Activated T-helper 1 cell treated with Interleukin-2 at 50 U/mL for 16 hours (primary cell): ENCODE measurements at places on chromosomes 4 and X.

DNA sequence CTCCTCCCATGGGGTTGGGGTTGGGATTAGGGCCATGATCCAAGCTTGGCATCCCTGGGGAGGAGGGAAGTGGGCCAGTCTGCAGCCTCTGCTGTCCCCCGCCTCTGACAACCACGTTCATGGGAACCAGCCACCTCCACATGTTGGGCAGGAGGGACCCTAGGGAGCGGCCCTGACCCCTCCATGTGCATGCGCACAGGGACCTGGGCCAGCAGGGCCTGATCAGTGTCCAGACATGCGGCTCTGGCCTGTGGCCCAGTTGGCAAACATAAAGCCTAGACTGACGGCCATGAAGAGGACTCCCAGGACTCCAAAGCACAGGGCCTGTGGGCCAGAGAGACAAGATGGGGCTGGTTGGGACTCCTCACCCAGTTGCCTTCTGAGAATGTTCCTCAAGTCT lies 11.3 kb downstream of the SLC38A5 start:
- DNase-seq, result no peak

DNA sequence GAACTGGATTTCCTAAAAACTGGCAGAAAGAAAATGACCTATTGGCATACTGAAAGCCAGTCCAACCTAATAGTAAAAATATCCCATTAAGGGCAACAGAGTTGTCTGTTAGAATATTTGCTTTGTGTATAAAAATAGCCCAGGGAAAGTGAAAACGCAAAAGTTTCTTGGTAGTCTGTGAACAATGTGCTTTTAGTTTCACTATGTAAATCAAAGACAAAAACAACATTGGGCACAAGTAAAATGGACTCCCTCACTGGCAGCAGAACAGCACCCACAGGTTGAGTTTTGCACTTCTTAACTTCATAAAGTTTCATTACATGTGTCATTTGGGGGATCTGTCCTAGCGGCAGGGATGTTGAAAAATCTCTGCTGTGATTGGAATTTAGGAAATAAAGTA lies 4.3 kb upstream of the FGG start:
- DNase-seq, result no peak

GRCh38 chr4:67871867-67872266 lies 11.9 kb downstream of the TMPRSS11D start:
- no peak for DNase-seq

GRCh38 chrX:107710617-107711391 lies 64.8 kb downstream of the TSC22D3 start:
- no peak for DNase-seq

DNA sequence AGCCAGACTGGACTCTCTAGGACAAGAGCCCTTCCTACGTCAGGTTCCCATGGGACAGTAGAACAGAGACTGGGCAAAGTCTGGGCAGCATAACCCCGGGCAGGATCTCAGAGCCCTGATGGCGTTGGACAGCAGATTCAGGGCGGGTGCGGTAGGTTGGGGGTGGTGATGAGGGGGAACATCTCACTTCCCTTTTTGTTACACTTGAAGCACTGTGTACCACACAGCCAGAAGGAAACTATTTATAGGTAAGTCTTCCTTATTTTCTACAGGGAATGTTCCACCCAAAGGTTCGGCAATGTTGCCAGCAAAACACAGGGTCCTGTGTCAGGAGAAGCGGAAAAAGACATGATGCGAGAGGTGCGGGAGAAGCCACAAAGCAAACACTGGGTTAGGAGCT lies 54.3 kb downstream of the TSC22D3 start:
- DNase-seq, result no peak

DNA sequence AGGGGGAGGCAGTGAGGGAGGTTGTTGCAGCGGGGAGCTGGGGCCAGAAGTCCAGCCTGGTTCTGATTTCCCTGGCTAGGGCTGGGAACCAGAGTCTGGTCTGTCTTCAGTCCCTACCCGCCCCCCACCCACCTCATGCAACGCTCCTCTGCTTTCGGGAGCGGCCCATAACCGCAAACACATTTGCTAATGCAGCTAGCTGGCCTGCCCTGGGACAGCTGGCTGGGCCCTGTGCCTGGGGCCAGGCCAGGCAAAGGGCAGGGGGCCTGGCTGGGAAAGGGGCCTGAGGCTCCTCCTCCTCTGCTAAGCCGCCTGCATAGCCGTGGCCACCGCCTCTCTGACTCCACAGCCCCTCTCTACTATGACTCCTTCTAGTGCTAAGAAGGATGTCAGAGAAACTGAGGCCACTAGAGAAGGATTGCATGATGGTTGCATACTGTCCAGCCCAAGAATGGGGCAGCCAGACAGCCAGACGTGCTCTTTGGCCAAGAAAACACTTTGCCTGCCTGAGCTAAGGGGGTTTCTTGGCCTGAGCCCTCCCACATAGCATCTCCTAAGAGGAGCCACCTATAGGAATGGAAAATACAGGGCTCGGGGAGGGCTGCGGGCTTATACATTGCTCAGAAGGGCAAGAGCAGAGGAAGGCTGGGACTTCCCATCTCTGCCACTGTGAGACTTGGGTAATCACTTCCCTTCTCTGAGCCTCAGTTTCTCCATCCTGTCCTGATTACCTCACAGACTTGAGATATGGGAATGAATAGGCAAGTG lies 76.9 kb downstream of the PJA1 start:
- DNase-seq, result no peak

- no peak for DNase-seq
These were observed 70.7 kb downstream of the RTL5 start for GRCh38 chrX:72060921-72061490.

DNA sequence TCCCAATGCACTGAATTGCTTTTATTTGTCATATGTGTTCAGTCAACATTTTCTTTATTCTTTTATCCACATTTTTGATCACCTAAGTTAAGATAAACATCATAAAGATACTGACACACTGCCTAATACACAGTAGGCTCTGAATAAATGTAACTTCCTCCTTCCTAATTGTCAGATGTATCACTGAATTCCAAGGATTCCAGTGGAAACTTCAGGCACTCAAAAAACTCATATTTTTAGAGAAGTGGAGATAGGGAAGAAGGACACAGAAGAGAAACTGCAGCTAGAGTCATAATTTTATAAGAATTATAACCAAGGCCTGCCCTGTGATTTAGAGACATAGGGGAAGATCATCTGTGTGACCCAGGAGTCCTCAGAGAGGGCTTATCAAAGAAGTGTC lies 753.3 kb downstream of the ADGRL3 start:
- DNase-seq, result no peak

- DNase-seq, result no peak
These were observed 95.7 kb downstream of the DCLK2 start for GRCh38 chr4:150173982-150174398.

DNA sequence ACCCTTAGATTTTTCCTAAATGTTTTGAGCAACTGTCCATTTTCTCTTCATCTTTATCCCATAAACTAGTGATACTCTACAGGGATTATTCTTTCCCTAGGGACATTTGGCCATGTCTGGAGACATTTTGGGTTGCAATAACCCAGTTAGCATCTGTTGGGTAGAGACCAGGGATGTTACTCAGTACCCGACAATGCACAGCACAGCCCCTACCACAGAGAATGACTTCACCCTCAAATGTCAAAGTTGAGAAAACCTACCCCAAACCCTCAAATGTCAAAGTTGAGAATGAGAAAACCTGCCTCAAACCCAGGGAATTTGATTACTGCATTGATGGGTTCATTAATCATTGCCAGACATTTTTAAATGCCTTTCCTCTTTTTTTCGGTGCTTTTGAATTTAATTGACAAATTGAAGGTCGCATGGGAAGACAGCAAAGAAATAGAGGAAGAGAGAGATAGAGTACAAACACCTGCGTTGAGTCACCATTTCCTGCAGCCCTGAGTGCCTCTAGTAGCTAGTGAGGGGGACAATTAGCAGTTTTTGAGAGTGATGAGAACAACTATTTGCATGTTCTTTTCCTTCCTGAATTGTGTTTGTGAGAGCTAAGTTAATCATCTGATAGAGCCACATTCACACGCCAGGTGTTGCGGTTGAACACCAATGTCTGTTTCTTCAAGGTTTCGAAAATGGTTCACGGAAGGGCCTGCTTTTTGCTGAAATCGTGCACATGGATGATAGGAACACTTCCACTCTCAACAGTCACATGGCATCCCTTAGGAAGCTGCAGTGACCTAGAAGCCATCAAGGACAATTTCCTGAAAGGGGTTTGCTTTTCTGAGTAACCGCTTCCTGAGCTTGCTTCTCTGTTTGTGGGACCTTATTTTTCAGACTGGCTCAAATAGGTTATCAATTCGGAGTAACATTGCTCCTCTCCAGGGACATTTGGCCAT lies 203.9 kb upstream of the VCX3A start:
- no peak for DNase-seq

GRCh38 chr4:163679189-163679588 lies 184.7 kb downstream of the TMA16 start:
- no peak for DNase-seq

DNA sequence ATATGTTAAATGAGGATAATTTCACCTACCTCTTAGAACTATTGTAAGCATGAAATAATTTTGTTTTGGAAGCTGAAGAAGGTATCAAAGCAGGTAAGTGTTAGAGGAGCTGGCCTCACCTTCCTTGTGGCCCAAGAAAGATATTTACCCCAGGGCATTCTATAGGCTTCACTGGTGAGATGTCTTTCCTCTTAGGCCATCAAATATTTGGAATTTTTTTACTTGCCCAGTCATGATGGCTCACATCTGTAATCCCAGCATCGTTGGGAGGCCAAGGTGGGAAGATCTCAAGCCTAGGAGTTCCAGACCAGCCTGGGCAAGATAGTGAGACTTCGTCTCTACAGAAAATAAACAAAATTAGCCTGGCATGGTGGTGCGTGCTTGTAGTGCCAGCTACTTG lies 6.1 kb upstream of the SMS start:
- DNase-seq, result no peak

GRCh38 chr4:25859429-25860148 lies 3.2 kb downstream of the SEL1L3 start:
- no peak for DNase-seq

GRCh38 chr4:38266616-38267015 lies 306.4 kb downstream of the PTTG2 start:
- DNase-seq, result no peak

DNA sequence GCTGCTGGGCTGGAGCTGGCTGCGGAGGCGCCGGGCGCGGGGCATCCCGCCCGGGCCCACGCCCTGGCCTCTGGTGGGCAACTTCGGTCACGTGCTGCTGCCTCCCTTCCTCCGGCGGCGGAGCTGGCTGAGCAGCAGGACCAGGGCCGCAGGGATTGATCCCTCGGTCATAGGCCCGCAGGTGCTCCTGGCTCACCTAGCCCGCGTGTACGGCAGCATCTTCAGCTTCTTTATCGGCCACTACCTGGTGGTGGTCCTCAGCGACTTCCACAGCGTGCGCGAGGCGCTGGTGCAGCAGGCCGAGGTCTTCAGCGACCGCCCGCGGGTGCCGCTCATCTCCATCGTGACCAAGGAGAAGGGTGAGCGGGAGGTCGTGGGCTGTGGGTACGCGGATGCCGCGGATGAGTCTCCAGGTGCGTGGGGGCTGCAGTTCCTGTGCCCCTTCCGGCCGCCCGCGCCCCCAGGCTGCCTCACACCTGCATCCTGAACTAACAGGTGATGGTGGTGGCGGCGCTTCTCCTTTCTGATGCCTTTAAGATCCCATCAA lies 499 bp downstream of the CYP2U1 start:
- DNase-seq, result peak; percentile 3

DNA sequence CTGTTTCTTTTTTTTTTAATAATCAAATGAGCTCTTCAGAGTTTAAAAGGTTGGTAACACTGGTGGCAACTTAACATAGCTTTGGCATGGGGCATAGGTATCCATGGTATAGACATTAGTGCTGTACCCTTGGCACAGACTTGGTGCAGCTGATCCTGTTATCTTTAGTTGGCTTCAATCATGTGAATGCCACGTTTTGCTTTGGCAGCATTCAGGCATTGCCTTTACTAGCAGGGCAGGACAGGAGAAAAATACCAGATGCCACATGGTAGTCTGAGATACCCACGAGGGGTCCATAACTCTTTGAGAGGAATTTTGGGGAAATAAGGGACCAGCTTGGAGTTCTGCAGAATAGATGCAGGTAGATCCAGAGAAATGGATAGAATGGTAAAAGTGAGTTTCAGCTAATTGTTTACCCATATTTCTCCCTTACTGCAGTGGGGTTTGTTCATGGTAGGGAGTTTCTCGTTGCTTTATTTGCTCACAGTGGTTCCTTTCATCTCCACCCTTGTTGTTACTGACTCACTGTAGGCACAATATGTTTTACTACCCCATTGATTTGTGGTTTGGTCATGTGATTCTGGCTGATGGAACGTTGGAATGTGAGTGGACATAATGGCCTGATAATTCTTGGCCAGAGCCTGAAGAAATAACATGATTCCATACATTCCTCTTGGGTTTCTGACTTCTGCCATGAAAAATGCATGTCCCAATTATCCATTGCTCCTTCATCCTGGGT lies 342.7 kb downstream of the GLUD2 start:
- no peak for DNase-seq

- no peak for DNase-seq
These were observed 238.1 kb downstream of the SLITRK2 start for GRCh38 chrX:146055733-146056132.

- DNase-seq, result no peak
These were observed 2.0 kb upstream of the ATRX start for GRCh38 chrX:77788050-77788449.

DNA sequence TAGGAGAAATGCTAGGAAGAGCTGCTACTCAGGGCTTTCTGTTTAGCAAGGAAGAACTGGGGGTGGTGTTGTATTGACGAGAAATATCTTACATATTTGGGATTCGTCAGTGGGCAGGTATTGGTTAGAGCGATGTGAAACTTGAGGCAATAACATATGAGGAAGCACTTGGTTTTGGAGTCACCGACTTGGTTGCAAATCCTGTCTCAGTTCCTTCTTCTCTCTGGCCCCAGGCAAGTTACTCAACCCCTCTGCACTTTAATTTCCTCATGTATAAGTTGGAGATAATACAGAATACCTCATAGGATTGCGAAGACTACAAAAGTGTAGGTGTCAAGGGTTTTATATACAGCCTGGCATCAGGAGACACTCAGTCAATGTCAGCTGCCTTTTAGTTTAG lies 34.1 kb downstream of the GPAT3 start:
- DNase-seq, result no peak

DNA sequence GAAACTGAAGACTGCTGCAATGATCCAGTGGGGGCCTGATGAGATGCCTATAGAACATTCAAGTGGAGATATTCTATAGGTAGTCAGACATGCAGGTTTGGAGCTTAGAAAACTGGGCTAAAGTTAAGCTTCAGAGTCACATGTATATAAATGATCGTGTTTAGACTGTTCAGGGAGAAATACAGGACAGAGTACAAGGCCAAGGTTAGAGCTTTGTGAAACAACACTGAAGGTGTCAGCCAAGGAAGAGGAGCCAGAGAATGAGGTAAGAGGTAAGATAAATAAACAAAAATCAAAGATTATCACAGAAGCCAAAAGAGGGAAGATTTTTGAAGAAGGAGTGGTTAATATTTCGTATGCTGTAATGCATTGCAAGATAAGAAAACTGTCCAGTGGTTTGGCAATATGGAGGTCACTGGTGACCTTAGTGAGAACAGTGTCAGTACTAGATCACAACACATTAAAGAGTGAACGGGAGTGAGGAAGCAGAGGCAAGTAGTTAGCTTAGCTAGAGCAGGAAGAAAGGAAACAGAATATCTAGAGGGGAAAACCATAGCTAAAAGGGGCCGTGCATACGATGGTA lies 58.0 kb upstream of the KLHL13 start:
- DNase-seq, result no peak

- no peak for DNase-seq
These were observed 74.9 kb downstream of the MTMR1 start for GRCh38 chrX:150768132-150768485.

- DNase-seq, result no peak
These were observed 443.6 kb downstream of the UBE2NL start for GRCh38 chrX:144327495-144327894.
